ENCODE measurements at places on chromosomes 16 and 17. TPM values are rescaled to one million over a fixed set of nuclear protein-coding genes. Genes with fewer than 3 reads are reported as not detected.

Gene GCGR
- not detected for total RNA-seq

Gene KCNAB3
- not detected for total RNA-seq

Gene CDRT15L2
- total RNA-seq, result not detected

Gene CA5A
- not detected for total RNA-seq

Gene USP31
- 5.5 TPM for total RNA-seq

Gene KIFC3
- 38.8 TPM for total RNA-seq

Gene SKA2
- total RNA-seq, result 134 TPM

Gene E4F1
- 20.1 TPM for total RNA-seq

Gene GPT2
- 29.9 TPM for total RNA-seq
